HT1080 (cell line): ENCODE measurements at places on chromosomes 2 and 18.
A peak's percentile ranks its signal among the peaks of the same experiment; 100 is the strongest.

DNA sequence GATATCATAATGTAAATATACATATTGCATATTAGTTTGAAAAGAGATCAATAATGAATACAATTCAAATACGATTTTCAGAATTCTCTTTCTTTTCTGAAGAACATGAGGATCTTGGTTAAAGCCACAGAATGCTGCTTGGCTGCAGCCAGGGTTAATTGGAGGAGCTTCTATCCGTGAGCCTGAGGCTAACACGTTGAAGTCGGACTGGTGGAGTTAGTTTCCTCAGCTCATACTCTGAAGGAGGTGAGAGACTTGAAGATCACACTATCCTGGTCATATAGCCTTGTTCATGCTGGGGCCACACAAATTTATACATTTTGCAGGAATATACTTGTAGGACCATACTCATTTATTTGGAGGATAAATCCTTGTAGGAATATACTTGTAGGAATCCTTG lies 335.8 kb downstream of the TRIB2 start:
- DNase-seq: no peak

DNA sequence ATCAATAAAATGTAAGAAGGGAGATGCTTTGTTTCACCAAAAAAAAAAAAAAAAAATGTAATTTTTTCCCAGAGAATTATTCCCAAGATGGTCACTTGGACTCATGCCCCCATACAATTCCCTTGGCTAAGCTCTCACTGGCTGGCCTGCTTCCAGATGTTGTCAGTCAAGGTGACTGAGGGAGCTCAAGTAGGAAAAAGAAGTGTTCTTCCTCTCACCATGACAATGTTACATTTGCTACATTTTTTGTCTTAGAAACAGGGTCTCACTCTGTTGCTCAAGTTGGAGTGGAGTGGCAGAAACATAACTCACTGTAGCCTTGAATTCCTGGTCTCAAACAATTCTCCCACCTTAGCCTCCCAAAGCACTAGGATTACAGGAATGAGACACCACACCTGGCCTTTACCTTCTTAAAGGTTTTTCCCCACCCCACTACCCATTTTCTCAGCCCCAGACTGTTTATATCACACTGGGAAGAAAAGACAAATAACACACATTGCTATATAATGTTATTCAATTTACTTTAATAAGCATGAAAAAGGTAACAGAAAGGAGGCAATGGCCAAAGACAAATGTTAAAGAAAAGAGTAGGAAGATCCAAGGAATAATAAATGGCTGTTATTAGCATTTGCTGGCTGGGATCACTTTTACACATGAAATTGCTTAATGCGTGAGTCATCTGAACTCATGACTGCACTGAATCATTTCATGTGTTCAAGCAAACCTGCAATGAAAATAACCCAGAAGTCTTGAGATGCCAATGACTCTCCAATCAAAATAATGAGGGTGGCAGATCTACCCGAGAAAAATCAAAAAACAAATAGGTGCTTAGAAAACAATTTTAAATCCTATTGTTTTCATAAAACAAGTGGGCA lies 45.2 kb downstream of the ACVR1 start:
- peak; percentile 91 for DNase-seq

- no peak for DNase-seq
These were observed 66.9 kb upstream of the LDLRAD4 start for GRCh38 chr18:13151656-13152055.

GRCh38 chr18:61841706-61842105 lies 51.1 kb downstream of the RNF152 start:
- DNase-seq: no peak

DNA sequence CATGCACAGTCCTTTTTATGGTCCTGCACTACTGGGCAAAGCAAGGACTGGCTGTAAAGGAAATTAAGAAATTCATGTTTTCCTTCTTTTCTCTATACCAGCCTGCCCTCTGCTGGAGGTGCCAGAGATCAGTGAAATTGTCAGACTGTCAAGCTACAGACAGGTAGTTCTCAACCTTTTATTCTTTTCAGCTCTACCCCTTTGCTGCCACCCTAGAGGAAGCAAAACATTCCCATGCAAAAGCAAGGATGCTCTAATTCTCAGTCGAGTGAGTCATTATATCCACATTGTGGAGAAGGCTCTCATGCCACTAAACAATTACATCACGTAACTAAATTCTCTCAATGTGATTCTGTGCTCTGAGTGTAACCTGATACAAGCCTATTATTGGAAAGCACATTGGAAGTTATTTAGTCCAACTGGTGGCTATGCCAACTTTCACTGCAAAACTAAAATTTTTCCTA lies 25.0 kb upstream of the RAPGEF4 start:
- peak; percentile 97 for DNase-seq

- peak; percentile 52 for DNase-seq
These were observed 37.0 kb upstream of the PKDCC start for GRCh38 chr2:42010743-42011298.

DNA sequence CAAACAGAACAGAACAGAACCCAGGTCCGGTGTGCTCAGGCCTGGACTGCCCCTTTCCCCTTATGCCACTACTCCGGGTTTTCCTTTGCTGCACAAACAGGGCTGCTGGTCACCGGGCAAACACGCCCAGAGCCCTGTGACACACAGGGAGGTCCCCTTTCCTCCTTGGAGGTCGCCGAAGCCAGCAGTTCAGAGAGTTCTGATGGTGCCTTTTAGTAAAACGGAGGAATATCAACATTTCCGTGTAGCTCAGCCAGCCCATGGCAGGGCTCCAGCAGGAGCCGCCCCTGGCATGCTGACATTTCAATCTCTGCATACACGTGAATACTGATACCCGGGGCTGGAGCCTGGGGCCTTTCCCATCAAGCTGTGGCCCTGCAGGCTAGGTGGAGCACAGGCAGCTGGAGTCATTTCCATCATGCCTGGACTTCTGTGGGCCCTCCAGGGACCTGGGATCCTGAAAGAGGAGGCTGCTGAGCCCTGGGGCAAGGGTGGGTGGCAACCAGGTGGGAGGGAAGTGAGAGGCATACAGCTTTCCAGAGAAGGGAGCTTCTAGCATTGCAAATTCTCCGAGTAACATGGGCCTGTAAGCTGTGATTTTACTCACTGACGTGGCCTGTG lies 91.4 kb upstream of the PXDN start:
- no peak for DNase-seq

- no peak for DNase-seq
These were observed 255.3 kb downstream of the THSD7B start for GRCh38 chr2:137020452-137021196.

GRCh38 chr18:8773980-8774379 lies 68.6 kb downstream of the MTCL1 start:
- DNase-seq: no peak

DNA sequence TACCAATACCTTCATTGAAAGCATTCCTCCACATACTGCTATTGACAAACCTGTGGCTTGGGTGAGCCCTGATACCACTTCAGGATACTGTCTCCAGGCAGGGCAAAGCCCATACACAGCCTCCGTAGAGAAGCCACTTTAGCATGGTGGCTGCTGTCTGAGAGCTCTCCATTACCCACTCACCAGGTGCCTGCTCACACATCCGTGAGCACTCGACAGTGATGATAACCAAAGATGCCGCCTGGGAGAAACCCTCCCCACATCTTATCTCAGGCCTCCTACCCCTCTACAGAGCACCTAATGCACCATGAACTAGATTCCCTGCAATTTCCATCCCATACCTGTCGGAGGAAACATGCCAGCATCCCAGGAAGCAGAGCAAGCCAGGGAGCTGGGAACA lies 57.6 kb upstream of the KLHL29 start:
- DNase-seq: no peak

- no peak for DNase-seq
These were observed 50.9 kb downstream of the HS1BP3 start for GRCh38 chr2:20599861-20600461.

- DNase-seq: no peak
These were observed 4.0 kb downstream of the DGKD start for GRCh38 chr2:233358335-233358734.

- no peak for DNase-seq
These were observed 117.0 kb downstream of the ZBTB7C start for GRCh38 chr18:48292229-48292628.

DNA sequence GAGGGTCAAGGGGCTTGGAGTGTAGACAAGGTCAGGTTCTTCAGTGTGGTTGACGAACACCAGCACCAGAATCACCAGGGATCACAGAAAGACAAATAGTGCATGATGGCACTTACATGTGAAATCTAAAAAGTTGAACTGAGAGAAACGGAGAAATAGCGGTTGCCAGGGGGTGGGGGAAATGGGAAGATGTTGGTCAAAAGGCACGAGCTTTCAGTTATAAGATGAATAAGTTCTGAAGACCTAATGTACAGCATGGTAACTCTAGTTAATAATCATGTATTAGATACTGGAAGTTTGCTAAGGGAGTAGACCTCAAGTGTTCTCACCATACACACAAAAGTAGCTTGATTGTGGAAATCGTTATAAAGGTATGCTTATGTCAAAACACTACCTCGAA lies 43.7 kb upstream of the DARS1 start:
- no peak for DNase-seq

GRCh38 chr2:205696331-205696926 lies 14.1 kb downstream of the NRP2 start:
- no peak for DNase-seq

DNA sequence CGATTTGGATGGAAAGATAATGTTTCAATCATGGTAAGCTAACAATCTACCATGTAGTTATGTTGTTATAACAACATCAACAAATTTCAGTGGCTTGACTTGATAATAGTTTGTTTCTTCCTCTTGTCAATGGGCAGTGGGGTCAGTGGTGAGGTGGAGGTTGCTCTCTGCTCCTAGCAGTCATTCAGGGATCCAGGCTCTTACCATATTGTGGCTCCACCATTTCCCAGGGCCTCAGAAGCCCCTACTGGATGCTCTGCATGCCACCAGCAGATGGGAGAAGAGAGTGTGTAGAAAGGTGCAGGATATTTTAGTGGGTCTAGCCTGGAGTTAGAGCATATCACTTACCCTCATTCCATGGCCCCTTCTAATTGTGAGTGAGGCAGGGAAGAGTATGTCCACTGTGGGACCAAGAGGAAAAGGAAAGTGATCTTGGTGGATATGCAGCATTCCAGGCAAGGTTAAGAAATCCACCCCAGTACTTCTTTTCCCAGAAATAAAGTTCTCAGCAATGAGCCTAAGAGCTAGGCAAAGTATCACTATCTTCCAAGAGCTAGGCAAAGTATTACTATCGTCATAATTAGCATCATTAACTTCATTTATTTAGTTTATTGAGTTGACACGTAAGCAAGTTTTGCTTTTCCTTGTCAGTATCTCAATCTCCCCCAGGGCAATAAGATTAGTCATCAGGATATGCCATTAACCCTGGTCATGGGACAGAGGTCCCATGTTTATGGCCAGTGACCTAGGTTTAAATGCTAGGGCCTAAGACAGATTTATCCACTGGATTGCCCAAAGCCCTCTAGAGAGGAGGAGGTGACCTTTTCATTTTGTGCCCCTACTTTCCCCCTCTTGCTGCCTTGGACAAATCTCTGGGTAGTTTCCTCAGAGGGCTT lies 4.2 kb upstream of the IWS1 start:
- no peak for DNase-seq

DNA sequence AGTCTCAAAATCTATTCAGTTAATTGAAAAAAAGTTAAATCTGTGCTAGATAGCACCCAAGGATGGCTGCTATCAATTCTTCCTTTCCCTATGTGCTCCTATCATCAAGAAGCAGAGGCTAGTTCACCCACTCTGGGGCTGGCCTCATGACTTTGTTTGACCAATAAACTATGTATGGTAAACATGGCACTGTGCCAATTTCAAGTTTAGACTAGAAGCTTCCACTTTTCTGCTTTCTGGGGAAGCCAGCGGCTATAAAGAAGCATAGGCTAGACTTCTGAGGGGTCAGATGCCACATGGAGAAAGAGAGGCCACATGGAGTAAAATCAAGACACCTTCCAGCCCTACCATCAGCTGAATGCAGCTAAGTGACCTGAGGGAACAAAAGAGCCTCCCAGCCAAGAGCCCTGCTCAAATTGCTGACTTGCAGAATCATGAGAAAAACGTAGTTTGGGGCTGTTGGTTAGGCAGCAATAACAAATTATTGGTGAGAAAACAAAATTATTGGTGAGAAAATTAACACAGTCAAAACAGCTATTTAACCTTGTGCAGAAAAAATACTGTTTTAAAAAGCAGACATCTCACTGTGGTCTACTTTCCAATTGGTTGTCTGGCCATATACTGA lies 86.5 kb upstream of the SLC14A2 start:
- no peak for DNase-seq

GRCh38 chr2:25372405-25373268 lies 30.9 kb upstream of the DNMT3A start:
- DNase-seq: no peak

DNA sequence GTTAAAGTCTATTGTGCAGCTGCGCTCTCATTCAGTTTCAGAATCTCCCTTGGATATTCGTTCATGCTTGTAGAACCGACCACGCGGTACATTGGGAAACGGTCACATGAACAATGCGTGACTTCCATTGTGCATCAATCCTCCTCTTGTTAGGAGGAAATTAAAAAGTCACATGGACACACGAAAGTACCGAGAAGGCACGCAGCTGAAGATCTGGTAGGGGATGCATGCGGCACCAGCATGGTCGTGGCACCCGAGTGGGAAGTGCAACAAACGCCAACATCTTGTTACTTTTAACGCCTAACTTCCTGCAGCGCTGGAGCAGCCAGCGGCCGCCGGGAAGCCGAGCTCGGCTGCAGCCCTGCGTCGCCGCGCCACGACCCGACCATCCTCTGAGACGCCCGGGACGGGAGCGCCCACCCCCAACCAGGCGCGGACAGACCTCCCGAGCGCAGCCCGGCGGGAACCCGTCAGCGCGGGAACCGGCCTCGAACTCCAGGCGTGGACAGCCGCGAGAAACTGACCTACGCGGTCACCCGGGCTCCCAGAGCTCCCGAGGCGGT lies 412 bp downstream of the OSBPL1A start:
- DNase-seq: peak; percentile 46

GRCh38 chr2:130911996-130912395 lies 75.3 kb downstream of the ARHGEF4 start:
- DNase-seq: no peak

- DNase-seq: no peak
These were observed 229.2 kb downstream of the BCL2 start for GRCh38 chr18:63090334-63090733.

- DNase-seq: peak; percentile 41
These were observed 940 bp downstream of the XRCC5 start for GRCh38 chr2:216109962-216110614.

- no peak for DNase-seq
These were observed 23.2 kb downstream of the AFF3 start for GRCh38 chr2:100119235-100119634.

GRCh38 chr18:58335223-58335622 lies 291.2 kb downstream of the NEDD4L start:
- DNase-seq: no peak

DNA sequence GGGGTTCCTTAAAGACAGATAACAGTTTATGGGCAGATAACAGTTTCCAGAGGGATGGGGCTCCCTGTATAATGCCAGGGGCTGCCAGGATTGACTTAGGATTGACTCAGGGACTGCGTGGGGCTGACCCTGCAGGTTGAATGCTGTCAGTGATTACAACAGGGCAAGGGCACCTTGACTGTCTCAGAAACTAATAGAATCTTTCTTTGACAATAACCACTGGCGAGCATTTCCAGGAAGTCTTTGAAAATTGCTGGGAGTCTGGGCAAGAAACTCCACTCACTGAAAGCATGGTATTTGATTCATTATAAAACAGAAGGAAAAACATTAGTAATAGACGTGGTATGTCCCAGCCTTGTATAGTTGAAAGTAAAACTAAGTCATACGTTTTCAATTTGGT lies 101.0 kb downstream of the GPD2 start:
- peak; percentile 48 for DNase-seq

- DNase-seq: peak; percentile 95
These were observed 88.0 kb downstream of the ACTR3 start for GRCh38 chr2:113977660-113978523.
